Smooth muscle cell of the pulmonary artery (primary cell): ENCODE measurements at places on chromosomes 4 and X. TPM values are rescaled to one million over a fixed set of nuclear protein-coding genes. Genes with fewer than 3 reads are reported as not detected.

TRO gene
- total RNA-seq, result 16.4 and 23.9 TPM in 2 replicates

ADD1 gene
- 199 and 215 TPM in 2 replicates for total RNA-seq

SAGE1 gene
- total RNA-seq, result not detected in 2 replicates

NXF2B gene
- total RNA-seq, result not detected in 2 replicates

NDNF gene
- total RNA-seq, result 0.56 and 4.9 TPM in 2 replicates

CDX4 gene
- total RNA-seq, result not detected in 2 replicates

SSX4 gene
- total RNA-seq, result not detected in 2 replicates

ASMT gene
- total RNA-seq, result 0.07 TPM in 1 of 2 replicates, not detected in the other

MAGEA6 gene
- total RNA-seq, result not detected in 2 replicates

MBNL3 gene
- total RNA-seq, result 1.3 TPM in 2 replicates

PAQR3 gene
- 19.2 and 20.5 TPM in 2 replicates for total RNA-seq

APLN gene
- total RNA-seq, result 10.8 and 15.6 TPM in 2 replicates

RAI2 gene
- 0.76 and 2.0 TPM in 2 replicates for total RNA-seq

NAA11 gene
- not detected in 2 replicates for total RNA-seq

ARMCX6 gene
- total RNA-seq, result 37.7 and 40.4 TPM in 2 replicates

SNCA gene
- 0.85 and 33.8 TPM in 2 replicates for total RNA-seq

ADGRL3 gene
- 0.56 and 7.9 TPM in 2 replicates for total RNA-seq

DMRTC1B gene
- total RNA-seq, result not detected in 2 replicates

CLOCK gene
- 25.3 and 25.5 TPM in 2 replicates for total RNA-seq

KCNIP4 gene
- not detected in 2 replicates for total RNA-seq

GSX2 gene
- total RNA-seq, result not detected in 2 replicates

ADH1C gene
- 0.07 and 0.23 TPM in 2 replicates for total RNA-seq

RBM46 gene
- under 0.01 TPM in 1 of 2 replicates, not detected in the other for total RNA-seq

GAGE12F gene
- not detected in 2 replicates for total RNA-seq

CT47B1 gene
- not detected in 2 replicates for total RNA-seq

DDX53 gene
- total RNA-seq, result not detected in 2 replicates

METAP1 gene
- total RNA-seq, result 27.0 and 29.5 TPM in 2 replicates

FMR1NB gene
- not detected in 2 replicates for total RNA-seq

SGMS2 gene
- total RNA-seq, result 174 and 197 TPM in 2 replicates

IL13RA2 gene
- 102 and 123 TPM in 2 replicates for total RNA-seq

TCEAL5 gene
- total RNA-seq, result not detected in 2 replicates

ETDB gene
- not detected in 2 replicates for total RNA-seq

ZNF732 gene
- total RNA-seq, result 0.10 and 0.13 TPM in 2 replicates

C4orf51 gene
- total RNA-seq, result not detected in 2 replicates

NHSL2 gene
- total RNA-seq, result 2.4 and 4.4 TPM in 2 replicates

GAGE1 gene
- not detected in 2 replicates for total RNA-seq

TMEM150C gene
- total RNA-seq, result 0.33 and 0.53 TPM in 2 replicates

PPP1R3F gene
- total RNA-seq, result 6.8 and 8.5 TPM in 2 replicates

GLRB gene
- total RNA-seq, result 16.7 and 20.5 TPM in 2 replicates
